ENCODE measurements at places on chromosomes 2 and 18.

DNA sequence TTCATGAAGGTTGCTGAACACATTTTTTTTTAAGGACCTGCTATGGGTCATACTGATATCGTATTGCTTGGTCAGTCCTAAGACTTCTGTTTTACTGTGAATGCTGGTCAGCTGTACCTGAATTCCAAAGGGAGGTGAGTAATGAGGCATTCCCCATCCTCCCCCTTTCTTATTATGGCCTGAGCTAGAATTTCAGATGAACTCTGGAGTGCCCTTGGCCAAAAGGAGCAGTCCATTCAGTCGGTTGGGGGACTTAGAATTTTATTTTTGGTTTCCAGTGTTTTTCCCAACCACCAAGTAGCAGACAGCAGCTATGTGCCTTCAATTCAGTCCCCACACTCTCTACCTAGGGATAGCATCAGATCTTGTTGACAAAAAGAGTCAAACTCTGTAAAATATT lies 26.9 kb upstream of the PDCL3 start:
- no peak for DNase-seq

GRCh38 chr2:157905092-157905491 lies 29.0 kb upstream of the ACVR1 start:
- DNase-seq: no peak

- DNase-seq: no peak
Observed at GRCh38 chr18:74175658-74176057, 27.3 kb downstream of the TIMM21 start.

DNA sequence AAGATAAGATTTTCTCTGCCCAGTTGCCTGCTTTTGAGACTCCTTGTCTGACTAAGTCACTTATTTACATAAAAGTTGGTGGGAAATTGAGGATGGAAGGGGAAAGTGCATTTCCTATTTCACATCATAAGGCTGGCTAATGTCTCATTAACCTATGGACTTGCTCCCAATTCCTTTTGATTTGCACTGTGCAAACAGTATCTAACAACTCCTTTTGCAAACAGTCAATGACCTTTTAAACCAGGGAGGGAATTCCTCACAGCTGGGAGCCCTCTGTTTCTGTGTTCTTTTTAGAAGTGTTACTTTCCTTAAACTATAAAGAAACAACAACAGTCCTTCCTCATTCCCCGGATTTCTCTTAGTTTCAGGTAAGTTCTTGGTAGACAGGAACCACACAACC lies 272.8 kb downstream of the RND3 start:
- DNase-seq: no peak

GRCh38 chr18:43471873-43472272 lies 194.6 kb upstream of the SYT4 start:
- DNase-seq: no peak

GRCh38 chr2:84373391-84373790 lies 85.7 kb downstream of the SUCLG1 start:
- no peak for DNase-seq

GRCh38 chr2:42614838-42615237 lies 46.4 kb downstream of the MTA3 start:
- no peak for DNase-seq

DNA sequence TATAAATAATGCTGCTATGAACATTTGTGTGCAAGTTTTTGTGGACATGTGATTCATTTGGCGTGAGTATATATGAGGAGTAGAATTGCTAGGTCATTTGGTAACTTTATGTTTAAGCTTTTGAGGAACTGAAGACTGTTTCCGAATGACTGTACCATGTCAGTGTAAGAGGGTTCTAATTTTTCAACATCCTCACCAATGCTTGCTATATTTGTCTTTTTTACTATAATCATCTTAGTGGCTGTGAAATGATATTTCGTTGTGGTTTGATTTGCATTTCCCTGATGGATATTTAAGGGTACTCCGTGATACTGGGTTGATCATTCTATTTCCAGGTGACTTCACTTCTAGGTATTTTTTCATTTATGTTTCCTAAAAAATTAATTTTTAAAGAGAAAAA lies 241.1 kb downstream of the BCL2 start:
- DNase-seq: no peak

- no peak for DNase-seq
Observed at GRCh38 chr2:191748528-191749180, 70.7 kb downstream of the NABP1 start.

GRCh38 chr18:2914185-2914880 lies 67.5 kb downstream of the EMILIN2 start:
- no peak for DNase-seq

- no peak for DNase-seq
Observed at GRCh38 chr2:235146871-235147565, 195.2 kb downstream of the SH3BP4 start.

- no peak for DNase-seq
Observed at GRCh38 chr2:67936969-67937368, 125.8 kb downstream of the C1D start.

GRCh38 chr2:189522435-189523151 lies 58.0 kb downstream of the SLC40A1 start:
- no peak for DNase-seq

GRCh38 chr18:67199993-67200617 lies 316.4 kb downstream of the DSEL start:
- DNase-seq: no peak

- DNase-seq: no peak
Observed at GRCh38 chr2:20451000-20451290, 4.1 kb downstream of the RHOB start.
